ENCODE measurements at places on chromosomes 5 and 9.

GRCh38 chr5:141701360-141702119 lies 19.5 kb upstream of the ARAP3 start:
- no peak for DNase-seq

- DNase-seq = no peak
These were observed 29.4 kb downstream of the NR6A1 start for GRCh38 chr9:124741662-124742061.

DNA sequence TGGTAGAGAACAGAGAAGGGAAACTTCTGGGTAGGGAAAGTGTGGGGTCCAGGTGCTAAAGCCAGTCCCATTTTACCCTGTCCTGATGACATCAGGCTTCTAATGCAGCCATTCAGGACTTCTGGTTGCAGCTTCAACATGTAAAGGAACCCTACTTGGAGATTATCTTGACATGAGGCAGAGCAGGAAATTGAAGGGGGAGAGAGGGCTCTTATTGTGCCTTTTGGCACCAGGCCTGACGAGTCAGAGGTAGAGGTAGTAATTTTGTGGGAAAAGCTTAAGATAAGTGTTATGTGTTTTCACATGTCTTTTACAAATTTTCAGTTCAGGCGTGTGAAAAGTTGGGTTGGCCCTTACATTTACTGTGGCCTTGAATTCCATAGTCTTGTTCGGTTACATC lies 102.4 kb upstream of the APC start:
- DNase-seq = no peak

DNA sequence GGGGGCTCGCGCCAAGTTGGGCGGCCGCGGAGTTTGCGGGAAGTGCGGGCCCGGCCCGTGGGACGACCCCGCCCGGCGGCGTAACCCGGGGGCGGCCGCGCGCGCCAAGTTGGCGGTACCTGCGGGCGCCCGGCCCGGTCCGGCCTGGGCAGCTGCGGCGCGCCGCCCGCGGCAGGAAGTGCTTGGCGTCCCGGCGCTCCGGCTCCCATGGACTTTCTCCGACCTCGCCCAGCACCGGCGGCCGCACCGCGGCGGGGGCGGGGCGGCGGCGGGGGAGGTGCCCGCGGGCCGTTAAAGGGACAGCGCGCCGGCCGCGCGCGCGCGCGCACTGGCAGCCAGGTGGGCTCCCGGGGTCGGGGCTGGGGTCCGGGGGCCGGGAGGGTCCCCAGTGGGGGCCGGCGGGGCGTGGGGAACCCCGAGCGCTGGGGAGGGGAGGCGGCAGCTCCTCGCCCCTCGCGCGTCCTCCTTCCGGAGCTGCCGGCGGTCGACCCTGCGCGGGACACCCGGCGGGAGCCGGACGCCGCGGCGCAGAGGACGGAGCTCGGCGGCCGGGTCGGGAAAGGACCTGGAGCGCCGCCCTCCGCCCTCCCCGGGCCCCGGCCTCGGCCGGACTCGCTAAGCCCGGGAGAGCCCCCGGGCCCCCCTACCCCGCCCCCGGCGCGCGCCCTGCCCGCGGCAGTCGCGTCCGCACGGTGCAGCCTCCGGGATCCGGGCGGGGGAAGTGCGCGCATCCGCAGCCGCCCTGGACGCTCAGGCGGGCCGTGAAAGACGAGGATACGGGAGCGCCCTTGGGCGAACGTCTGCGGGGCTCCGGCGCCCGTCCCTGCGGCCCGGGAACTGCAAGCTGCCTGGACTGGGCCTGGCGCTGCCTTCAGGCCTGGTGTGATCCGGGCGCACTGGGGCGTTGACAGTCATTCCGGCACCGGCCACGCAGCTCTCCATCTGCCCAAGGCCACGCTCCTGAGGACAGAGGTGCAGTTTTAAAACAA lies at the start of gene NACC2:
Gene NACC2 (minus strand): TSS at position 220 of the 989 bp plus-strand sequence. CDS start 44,768 bp downstream, outside the sequence.
- DNase-seq = no peak

DNA sequence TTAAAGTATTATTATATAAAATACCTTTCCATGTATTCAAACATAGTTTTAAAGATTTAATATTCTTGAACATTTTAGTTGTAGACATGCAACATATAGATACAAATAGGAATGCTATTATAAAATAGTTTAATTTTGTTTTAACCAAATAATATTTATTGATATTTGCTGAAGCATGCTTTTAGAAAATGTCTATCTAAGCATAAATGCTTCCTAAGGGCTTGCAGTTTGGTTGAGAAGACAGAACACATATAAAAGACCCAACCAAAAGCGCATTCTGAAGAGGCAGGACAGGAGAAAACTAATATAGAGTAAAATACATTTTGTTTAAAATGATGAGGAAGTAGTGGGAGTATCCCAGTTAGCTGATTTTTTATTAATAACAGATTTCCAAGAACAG lies 181.5 kb upstream of the ISL1 start:
- no peak for DNase-seq

GRCh38 chr9:69317894-69318293 lies 7.1 kb upstream of the ENTREP1 start:
- DNase-seq = no peak

- DNase-seq = no peak
These were observed 96.2 kb upstream of the ARAP3 start for GRCh38 chr5:141778206-141778605.

- DNase-seq = no peak
These were observed 90.6 kb downstream of the ZCCHC7 start for GRCh38 chr9:37210737-37211523.

DNA sequence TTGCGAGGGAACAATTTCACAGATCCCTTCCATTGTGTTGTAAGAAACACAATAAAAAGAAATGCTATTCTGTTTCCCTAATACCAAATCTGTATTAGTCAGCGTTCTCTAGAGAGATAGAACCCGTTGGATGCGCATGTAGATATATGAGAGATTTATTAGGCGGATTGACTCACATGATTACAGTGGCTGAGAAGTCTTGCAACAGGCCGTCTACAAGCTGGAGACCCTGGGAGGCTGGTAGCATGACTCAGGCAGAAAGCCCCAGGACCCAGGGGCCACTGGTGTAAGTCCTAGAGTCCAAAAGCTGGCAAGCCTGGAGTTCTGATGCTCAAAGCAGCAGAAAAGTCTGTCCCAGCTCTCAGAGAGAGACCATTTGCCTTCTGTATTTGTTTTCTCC lies 18.4 kb upstream of the IL17B start:
- DNase-seq = no peak

- no peak for DNase-seq
These were observed 93.3 kb downstream of the TLE1 start for GRCh38 chr9:81595887-81596543.

DNA sequence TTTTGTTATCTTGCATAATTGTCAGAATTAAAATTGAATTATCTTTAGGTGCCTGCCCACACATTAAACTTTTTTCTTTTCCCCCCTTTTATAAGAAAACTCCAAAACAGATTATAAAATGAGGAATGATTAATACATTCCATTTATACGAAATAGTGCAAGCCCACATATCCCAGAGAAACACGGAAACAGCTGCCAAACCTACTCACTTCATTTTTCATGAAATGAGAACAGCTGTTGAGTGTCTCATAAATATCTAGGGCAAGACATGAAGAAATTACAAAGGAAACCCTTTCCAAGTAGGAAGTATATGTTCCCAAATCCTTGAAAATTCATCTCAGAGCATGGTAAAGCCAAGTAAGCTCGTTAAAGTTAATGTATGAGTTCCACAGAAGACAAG lies 459.4 kb upstream of the NMUR2 start:
- DNase-seq = no peak

GRCh38 chr9:14652729-14653377 lies 40.4 kb downstream of the ZDHHC21 start:
- peak; percentile 43 for DNase-seq

DNA sequence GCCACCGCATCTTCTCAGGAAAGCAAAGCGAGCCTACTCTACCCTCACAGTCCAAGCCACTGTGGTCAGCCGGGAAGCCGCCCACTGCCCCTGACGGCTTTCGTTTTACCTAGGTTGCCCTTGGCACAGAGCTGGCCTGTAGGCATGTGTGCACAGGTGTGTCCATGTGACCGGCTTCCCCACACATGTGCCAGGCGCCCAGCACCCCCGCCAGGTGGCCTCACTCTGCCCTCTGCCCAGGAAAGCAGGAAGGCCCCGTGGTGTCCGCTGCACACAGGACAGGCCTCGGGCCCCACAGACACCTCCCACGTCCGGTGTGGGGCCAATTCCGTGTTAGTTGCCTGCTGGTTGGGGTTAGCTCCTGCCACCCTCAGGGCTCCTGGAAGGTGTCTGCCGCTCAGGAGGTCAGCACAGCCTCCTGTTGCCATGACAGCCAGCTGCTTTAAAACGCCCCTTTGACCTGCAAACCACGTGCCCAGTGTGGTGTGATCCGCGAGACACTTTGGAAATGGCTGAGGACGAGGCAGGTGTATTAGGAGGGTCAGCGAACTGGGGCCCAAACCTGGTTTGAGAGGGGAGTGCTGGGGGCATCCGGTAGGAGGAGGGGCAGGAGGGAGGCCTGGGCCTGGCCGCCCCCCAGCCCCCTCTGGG lies 28.7 kb downstream of the TPPP start:
- no peak for DNase-seq

DNA sequence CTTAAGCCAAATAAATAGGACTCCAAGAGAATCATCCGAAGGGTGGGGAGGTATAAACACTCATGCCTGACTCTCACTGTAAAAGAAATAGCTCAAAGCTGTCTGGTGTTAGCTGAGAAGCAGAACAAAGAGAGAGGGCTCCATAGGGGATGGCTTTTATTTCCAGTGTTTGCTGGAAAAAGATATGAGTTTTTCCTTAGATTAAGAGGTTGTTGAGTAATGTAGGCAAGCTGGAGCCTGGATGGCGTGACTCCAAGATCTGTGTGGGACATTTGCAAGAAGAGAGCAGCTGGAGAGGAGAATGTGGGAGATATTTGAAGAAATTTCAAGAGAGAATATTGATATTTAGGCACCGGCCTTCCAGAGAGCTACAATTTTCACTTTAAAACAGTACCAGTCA lies 793.7 kb upstream of the RGMB start:
- no peak for DNase-seq

DNA sequence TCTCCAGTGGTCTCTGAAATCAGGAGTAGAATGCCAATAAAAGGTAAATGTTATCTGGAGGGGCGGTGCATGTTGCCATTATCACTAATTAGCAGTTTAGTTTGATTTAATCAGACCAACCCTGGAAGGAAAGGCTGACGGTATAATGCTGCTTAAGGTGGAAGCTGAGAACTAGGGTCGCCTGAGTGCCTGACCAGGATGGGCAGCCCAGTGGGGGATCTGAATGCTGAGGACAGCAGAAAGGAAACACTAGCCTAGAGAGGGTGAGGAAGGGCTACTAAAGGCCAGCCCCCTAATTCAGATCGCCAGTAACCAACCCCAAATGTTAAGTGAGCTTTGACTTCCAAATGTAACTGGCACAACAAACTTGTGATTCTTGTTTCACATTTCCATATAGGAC lies 172.2 kb downstream of the APBA1 start:
- no peak for DNase-seq

DNA sequence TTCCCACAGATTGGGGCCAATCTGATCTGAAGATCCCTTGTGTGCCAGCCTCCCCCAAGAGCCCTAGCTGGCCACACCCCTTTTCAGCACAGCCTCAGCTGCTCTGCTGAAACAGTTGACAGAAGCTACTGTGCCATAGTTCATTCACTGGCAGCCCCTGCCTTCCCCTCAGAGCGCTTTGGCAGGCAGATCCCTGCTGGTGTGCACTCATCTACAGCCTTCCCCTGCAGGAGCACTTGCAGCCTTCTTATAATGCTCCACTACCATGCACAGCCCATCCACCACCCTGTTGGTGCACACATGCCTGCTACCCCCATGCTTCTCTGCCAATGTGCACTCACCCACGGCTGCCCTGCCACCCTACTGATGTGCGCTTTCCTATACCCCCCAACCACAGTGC lies 471.3 kb downstream of the MTRR start:
- no peak for DNase-seq

- DNase-seq = no peak
These were observed at the start of gene TMEFF1 for GRCh38 chr9:100472788-100473275. Gene TMEFF1 (plus strand): TSS chr9:100473149. CDS start chr9:100473545, 396 bp downstream.

GRCh38 chr9:114279693-114280092 lies 43.2 kb upstream of the ORM1 start:
- no peak for DNase-seq

- DNase-seq = no peak
These were observed 546.1 kb downstream of the NR2F1-AS1 start for GRCh38 chr5:93034621-93035590.

- no peak for DNase-seq
These were observed 1200.6 kb downstream of the PTPRD start for GRCh38 chr9:9412241-9412640.

GRCh38 chr5:6833406-6833805 lies 120.2 kb downstream of the TENT4A start:
- DNase-seq = no peak

- DNase-seq = no peak
These were observed 378.1 kb upstream of the RFX3 start for GRCh38 chr9:3903906-3904305.

GRCh38 chr5:10466446-10467073 lies 24.9 kb downstream of the ROPN1L start:
- DNase-seq = no peak

GRCh38 chr5:149674686-149675085 lies 55.4 kb upstream of the PPARGC1B start:
- no peak for DNase-seq

- no peak for DNase-seq
These were observed 18.1 kb downstream of the LRRC70 start for GRCh38 chr5:62596691-62597090.

DNA sequence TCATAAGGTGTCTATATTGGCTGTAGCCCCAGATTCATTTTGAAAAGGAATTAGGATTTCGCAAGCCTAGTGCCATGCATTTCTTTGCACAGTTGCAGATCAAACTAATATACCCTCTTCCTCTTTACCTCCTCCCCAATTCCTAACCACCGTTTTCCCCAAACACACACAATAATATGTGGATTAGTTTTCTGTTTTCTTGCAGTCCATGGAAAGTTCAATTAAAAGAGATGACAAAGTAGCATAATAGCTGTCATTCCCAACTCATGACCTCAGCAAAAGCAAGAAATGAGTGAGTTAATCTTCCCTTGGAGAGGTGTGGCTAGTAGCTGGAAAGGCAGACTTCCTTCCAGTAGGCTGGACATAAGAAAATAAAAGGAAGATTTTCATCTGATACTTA lies 349.1 kb downstream of the TMEM232 start:
- no peak for DNase-seq

- DNase-seq = no peak
These were observed 1.5 kb upstream of the MYO10 start for GRCh38 chr5:16937503-16938161.

GRCh38 chr9:8655071-8655470 lies 855.5 kb upstream of the DMAC1 start:
- no peak for DNase-seq

- no peak for DNase-seq
These were observed 76.1 kb upstream of the PANK3 start for GRCh38 chr5:168655316-168655715.

GRCh38 chr5:174678107-174678506 lies 46.3 kb upstream of the MSX2 start:
- DNase-seq = no peak

- peak; percentile 8 for DNase-seq
These were observed 22.2 kb upstream of the CEP78 start for GRCh38 chr9:78213712-78214111.

GRCh38 chr5:82073179-82073578 lies 101.4 kb downstream of the ATG10 start:
- DNase-seq = no peak

GRCh38 chr5:147972076-147972840 lies 65.9 kb upstream of the C5orf46 start:
- no peak for DNase-seq
